ENCODE measurements at places on chromosomes 4 and X.
A peak's percentile ranks its signal among the peaks of the same experiment; 100 is the strongest.

GRCh38 chr4:2930135-2930757, 33.0 kb downstream of the NOP14 start:
- no peak for DNase-seq

- DNase-seq, result no peak
Measured at GRCh38 chr4:84474107-84474506, 25.0 kb downstream of the NKX6-1 start.

DNA sequence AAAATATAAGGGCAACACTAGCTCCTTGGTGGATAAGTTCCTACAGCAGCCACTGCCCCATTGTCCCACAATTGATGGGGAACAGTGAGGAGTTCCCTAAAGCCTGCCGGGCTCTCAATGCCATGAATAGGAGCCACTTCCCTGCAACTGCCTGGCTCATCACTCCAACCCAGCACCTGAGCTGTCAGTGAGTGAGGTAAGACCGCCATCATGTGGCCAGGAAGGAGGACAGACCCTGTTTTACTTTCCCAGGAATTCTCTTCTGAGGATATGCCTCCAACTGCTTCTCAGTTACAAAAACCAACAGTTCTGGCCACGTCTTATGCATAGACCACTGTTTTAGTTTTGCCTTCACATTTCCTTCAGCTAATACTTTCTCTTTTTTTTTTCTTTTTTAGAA, 45.5 kb downstream of the SRPX start:
- no peak for DNase-seq

- DNase-seq, result no peak
Measured at GRCh38 chr4:31114816-31115215, 394.6 kb downstream of the PCDH7 start.

DNA sequence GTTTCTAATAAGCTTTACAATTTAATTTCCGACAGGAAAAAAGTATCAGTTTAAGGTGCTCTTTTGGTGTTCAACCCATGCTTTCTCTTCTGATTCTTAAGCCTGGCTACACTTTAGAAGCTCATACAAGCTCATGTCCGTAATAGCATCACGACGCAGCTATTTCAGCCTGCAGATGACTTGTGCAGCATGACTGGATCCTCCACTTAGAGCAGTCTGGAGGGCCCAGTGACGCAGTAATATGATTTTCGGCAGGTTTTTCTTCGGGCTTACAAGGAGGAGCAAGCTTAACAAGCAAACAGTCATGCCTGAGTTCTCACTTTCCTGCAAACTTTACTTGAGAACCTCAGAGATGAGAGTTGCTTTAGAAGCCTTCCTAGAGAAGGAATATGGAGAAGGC, 85.3 kb upstream of the MAML3 start:
- no peak for DNase-seq

DNA sequence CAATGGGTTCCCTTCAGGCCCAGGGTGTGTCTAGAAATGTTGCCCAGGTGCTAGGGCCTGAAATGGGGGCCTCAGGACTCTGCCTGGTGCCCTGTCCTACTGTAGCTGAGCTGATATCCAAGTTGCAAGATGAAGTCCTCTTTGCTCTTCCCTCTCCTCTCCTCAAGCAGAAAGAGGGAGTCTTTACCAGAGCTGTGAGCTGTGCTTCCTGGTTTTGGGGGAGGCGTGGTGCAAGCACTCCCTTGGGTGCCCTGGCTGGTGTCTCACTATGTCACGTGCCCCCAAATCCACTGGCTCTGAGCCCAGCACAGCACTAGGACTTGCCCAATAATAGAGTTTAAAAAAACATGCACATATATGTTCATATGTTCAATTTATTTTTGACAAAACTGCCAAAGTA, 29.3 kb upstream of the CT47A1 start:
- DNase-seq, result no peak

DNA sequence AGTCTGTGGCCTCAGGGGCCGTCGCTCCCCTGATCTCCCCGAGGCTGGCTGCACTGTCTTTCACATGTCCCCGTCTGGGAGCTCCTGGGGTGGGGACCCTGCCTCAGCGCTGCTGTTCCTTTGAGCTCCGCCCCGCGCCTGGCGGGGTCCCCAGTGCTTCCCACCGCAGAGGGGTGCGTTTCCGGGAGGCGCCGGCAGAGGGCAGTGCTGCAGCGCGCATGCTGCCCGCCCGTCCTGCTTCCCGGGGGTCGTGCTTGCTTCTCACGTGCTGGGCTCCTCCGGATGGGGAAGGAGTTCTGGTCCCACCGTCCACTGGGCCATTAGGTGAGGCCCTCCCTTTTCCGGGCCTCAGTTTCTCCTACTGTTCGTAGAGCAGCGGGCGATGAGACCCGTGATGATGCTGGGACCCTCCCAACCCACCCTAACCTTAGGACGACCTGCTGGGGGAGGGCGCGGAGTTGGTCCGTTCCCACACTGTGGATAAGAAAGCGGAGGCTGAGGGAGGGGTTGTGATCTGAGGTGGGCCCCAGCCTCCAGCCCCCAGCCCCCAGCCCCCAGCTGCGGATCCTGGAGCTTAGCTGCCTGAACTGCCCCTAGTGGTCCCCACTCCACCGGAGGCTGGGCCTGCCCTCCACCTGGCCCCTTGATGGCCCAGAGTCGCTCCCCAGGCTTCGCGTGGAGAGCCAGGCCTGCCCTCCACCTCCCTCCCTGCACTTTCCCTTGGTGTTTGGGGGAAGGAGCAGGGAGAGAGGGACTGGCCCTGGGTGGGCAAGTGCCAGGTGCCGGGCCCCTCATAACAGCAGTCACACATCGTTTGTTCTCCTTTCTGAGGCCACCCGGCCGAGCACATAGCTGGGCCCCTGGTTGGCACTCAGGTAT, 15.3 kb downstream of the CPZ start:
- peak; percentile 27 for DNase-seq

DNA sequence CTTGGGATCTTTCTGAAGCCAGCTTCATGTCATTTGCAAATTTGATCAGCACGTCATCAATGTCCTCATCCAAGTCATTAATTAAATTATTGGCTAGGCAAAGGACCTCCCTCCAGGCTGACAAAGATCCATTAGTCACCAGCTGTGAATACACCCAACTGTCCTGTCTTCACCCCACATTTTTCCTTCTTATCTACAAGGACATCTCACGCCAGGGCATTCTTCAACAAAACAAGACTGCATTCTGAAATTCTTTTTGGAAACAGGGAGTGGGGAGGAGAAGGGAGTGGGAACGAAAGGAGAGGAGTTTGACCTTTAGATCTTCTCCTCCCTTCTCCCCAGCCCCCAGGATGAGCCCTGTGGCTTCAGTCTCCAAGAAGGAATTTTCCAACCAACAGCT, 32.7 kb downstream of the NLGN3 start:
- DNase-seq, result no peak

- no peak for DNase-seq
Measured at GRCh38 chrX:42776195-42776594, 1.8 kb downstream of the PPP1R2C start.

DNA sequence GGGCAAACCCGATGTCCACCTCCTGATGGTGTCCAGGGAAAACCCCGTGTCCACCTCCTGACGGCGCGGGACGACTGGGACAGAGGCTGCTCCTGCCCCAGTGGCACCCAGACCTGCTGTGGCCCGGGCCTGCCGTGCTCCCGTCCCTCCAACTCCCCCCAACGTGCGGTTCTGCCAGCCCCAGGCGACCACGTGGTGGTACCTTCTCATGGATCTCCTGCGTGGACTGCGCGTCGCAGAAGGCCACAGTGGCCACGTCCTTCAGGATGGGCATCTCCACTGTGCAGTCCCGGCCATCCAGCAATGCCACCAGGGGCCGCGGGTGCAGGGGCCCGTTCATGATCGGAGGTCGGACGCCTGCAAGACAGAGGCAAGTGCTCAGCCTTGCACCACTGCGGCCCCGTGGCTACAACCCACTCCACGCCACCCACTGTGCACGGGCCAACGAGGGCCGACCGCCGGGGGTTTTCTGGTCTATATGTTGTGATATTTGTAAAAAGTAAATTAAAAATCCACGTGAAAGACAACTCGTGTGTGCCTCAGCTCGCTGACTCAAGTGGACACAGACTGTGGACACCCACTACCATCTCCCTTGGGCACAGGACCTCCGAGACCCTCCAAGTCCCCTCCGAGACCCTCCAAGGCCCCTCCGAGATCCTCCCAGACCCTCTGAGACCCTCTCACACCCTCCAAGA, 10.8 kb downstream of the CTBP1 start:
- DNase-seq, result no peak

- no peak for DNase-seq
Measured at GRCh38 chr4:158004101-158004500, 168.7 kb downstream of the GASK1B start.

- no peak for DNase-seq
Measured at GRCh38 chr4:142815834-142816233, 30.3 kb downstream of the INPP4B start.

GRCh38 chr4:86500527-86500926, 93.6 kb upstream of the PTPN13 start:
- DNase-seq, result no peak

- DNase-seq, result no peak
Measured at GRCh38 chr4:60611762-60612496, 588.2 kb upstream of the ADGRL3 start.

DNA sequence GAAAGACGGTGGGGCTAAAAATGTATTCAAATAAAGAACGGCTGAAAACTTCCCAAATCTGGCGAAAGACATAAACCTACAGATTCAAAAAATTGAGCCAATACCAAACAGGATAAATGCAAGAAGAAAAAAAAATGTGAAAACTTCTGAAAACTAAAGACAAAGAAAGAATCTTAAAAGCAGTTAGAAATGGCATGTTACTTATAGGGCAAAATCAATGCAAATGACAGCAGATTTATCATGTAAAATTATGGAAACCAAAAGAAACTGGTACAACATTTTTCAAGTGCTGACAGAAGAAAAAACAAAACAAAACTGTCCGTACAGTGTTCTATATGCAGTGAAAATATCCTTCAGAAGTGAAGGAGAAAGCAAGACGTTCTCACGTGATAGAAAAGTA, 239.0 kb downstream of the PDGFC start:
- no peak for DNase-seq

DNA sequence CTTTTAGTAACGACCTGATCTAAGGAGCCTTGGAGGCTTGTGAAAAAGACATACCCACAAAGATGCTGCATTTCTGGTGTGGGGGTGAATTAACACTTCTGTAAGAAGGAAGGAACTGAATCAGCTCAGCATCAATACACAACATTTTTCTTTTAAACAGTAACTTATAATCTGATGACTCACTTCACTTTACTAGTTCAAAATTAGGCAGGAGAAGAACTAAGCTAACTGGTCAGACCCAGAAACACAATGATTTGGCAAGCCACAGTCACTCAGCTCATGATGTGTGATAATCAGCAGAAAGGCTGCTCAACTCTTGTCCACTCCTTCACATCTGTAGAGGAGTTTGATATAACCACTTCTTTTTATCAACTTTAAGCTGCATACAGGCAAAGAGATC, 4.6 kb downstream of the MMAA start:
- no peak for DNase-seq

DNA sequence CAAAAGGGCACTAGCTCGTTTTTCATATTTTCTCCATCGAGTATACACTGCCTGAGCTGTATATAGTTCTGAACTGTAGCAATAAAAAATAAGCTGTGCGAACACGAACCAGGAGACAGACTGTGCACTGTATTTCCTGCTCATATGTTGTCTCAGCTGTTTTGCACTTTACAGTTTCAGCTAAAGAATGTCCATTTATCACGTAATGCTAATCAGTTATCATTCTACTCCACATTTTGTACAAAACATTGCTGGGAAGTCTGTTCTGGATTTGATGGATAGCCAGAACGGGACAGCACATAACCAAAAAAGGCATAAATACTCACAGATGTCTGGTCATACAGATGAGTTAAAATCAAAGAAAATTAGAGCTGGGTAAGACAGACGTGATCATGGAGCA, 315.5 kb upstream of the ADGRL3 start:
- DNase-seq, result no peak

DNA sequence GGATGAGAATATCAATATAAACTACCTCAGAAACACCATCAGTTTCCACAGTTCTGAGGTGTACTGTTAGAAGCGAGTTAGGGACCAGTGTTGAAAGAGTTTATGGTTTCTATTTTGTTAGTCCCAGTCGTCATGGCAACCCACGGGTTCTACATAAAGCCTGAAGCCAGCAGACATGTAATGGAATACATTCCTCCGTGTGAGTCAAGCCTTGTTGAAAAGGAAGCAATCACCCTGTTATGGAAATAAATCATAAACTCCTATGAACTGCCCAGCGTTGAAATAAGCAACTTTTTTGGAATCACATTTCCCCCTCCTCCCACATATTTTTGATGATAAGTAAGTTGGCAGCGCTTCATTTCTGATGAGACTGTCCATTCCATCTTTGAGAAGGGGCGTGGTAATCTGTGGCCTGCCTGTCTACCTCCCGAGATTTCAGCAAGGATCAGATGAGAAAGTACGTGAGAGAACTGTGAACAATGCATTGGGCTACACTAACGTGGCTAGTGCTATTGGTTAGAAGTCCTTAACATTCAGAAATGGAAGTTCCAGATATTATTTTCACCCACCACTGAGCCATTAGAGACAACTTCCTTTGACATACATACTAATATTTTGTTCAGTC, 40.4 kb upstream of the PDHA1 start:
- no peak for DNase-seq

- no peak for DNase-seq
Measured at GRCh38 chr4:39083164-39083563, 21.1 kb downstream of the KLHL5 start.

- DNase-seq, result no peak
Measured at GRCh38 chr4:155906554-155907247, 3.2 kb downstream of the TDO2 start.

DNA sequence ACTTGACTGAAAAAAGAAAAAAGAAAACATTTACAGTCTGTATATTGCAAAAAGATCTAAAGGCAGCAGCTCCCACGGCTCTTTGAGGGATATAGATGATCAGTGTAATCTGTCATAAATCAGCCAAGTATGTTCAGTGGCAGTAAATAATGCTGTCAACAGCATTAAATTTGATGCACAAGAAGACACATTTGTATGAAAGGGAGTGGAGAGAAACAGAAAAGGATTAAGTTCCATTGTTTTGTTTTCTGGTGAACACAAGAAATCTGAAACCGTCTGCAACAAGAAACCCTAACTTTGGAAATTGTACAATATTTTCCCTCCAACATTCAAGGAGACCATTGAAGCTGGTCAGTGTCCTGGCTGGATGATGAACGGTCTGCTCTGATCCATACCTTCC, 27.6 kb upstream of the C1QTNF7 start:
- no peak for DNase-seq

- no peak for DNase-seq
Measured at GRCh38 chr4:23234018-23234417, 541.3 kb downstream of the GBA3 start.

DNA sequence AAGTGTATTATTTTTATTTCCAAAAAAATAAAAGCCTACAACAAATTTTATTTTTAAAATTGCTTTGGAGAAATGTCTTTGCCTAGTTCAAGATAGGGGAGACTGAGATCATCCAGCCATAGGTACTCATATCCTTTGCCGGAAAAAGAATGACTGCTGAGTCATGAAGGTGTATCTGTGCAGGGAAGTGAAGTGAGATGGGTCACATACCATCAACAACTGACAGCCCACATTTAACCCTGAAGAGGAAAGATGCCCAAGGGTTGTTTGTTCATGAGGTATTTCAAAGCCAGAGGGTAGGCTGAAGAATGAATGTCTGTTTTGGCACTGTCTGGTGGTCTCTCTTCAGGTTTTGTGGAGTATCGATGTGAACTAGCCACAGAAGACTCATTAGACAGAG, 106.7 kb upstream of the TTC29 start:
- no peak for DNase-seq

GRCh38 chr4:5995901-5996623, 22.2 kb downstream of the C4orf50 start:
- no peak for DNase-seq
